ENCODE measurements at places on chromosomes 7 and 10.
A peak's percentile ranks its signal among the peaks of the same experiment; 100 is the strongest.

DNA sequence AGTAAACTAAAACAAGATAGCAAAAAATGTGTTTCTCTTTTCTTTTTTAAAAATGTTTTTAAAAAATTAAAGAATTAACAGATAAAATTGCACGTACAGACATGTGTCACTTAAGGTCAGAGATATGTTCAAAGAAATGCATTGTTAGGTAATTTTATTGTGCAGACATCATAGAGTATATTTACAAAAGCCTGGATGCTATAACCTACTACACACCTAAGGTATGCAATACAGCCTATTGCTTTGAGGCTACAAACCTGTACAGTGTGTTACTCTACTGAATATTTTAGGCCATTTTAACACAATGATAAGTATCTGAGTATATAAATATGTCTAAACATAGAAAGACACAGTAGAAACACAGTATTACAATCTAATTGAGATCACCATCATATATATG lies 253.1 kb downstream of the PRKG1 start:
- DNase-seq = no peak

- DNase-seq = peak; percentile 67
Observed at GRCh38 chr10:71213127-71213621, 804 bp downstream of the UNC5B start.

GRCh38 chr7:137835486-137836112 lies 11.2 kb downstream of the DGKI start:
- DNase-seq = no peak

DNA sequence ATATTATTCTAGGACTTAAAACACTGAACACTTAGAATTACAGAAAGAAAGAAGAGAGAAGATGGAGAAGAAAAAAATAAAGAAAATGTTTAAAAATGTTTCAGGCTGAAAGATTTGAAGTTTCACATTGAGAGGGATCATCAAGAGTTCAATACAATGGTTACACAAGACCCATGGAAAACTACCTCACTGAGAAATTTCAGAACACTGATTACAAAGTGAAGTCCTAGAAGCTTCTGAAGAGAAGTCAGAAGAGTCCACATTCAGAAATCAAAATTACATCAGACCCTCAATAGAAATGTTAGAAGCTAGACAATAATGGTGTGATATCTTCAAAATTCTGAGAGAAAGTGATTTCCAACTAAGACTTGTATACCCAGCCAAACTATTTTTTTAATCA lies 196.1 kb downstream of the MACC1 start:
- no peak for DNase-seq

- DNase-seq = no peak
Observed at GRCh38 chr7:16062269-16062668, 359.1 kb downstream of the CRPPA start.

DNA sequence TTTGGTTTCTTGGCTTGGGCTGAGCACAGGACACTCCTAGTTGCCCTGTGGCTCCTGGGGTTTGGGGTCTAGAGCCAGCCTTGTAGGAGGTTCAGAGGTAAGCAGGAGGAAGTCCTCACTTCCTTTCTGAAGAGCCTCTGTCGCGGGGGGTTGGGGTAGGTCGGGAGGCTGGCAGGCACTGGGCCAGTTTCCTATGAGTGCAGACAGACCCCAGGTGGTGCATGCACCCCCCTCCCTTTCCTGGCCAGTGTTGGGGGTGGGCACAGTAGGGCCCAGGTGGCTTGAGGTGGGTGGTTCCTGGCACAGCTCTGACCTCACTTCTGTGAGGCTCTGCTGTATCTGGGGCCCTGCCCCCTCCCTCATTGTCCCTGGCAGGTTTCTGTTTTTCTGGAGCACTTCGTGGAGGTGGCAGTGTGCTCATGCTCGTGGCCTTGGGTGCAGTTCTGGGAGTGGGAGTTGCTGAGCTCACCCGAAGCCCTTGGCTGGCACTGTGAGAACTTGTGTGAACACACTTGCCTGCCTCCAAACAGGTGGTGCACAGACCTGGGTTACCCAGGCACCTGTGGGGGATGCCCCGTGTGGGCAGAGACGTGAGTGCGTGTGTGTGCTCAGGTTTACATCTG lies 1.8 kb downstream of the PALD1 start:
- DNase-seq = no peak

GRCh38 chr10:84076047-84076388 lies 63.3 kb upstream of the GHITM start:
- DNase-seq = no peak

- DNase-seq = no peak
Observed at GRCh38 chr7:46811529-46811928, 770.4 kb downstream of the TNS3 start.

- no peak for DNase-seq
Observed at GRCh38 chr10:71125749-71126107, 86.6 kb upstream of the UNC5B start.

DNA sequence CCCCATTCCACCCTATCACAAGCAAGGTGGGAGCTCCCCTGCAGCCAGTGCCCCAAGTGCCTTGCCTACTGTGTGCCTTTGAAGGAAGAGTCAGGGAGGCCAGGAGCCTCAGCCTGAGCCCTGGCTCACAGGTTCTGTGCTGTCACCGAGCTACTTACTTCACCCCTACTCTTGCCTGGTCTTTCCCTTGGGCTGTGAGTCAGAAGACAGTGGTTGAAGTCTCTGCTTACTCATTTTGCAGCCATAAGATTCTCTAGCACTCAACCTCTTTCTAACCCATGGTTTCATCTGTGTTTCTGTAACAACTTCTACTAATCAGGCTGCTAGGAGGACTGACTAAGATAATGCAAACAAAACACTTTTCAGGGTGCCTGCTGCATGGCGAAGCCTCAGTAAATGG lies 114.5 kb downstream of the PLCE1 start:
- no peak for DNase-seq

- no peak for DNase-seq
Observed at GRCh38 chr7:40583667-40584444, 449.1 kb downstream of the SUGCT start.

DNA sequence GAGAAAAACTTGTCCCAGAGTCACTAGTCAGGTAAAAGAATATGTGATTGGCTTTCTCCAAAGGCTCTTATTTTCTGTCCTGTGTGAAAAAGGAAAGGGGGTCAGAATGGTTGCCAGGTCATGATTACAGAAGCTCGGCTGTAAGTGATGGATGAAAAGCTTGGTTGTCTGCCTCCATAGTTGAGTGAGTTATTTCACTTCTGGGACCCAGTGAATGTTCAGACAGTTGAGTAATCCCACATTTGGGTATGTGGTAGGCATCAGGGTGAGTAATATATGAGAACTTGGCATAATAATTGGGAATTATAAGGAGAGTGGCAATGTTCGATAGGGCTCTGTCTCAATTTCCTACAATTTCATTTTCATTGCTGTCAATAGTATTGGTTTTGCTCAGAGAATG lies 72.5 kb downstream of the BBS9 start:
- DNase-seq = no peak

DNA sequence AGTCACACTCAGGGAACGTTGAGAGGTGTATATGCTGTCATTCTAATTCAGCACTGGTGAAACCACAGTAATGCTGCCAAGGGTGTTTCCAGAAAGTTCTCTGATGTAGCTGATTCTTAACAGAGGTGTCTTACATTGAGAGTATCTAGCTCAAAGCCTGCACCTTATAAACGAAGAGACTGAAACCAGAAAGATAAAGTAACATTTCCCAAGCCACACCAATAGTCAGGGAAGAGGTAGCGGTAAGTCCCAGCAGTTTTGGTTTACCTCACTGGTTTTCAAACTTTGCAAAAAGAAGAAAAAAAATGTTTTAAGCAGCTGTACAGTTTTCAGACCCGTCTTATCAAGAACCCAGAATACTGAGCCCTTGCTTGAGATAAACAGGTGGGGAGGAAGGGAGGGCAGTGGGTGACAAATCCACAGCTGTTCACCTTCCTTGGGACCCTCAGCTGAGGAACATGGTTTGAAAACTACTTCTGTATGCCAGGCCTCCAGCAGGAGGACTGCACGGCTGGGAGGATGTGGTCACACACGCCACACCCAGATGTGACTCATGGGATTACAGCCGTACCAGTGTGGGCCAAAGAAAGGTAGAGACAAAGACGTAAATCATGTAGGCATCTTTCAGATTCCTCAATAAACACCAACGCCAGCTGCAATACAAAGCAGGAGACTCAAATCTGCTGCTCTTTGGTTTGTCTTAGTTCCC lies 63.9 kb upstream of the GSDME start:
- DNase-seq = peak; percentile 76

DNA sequence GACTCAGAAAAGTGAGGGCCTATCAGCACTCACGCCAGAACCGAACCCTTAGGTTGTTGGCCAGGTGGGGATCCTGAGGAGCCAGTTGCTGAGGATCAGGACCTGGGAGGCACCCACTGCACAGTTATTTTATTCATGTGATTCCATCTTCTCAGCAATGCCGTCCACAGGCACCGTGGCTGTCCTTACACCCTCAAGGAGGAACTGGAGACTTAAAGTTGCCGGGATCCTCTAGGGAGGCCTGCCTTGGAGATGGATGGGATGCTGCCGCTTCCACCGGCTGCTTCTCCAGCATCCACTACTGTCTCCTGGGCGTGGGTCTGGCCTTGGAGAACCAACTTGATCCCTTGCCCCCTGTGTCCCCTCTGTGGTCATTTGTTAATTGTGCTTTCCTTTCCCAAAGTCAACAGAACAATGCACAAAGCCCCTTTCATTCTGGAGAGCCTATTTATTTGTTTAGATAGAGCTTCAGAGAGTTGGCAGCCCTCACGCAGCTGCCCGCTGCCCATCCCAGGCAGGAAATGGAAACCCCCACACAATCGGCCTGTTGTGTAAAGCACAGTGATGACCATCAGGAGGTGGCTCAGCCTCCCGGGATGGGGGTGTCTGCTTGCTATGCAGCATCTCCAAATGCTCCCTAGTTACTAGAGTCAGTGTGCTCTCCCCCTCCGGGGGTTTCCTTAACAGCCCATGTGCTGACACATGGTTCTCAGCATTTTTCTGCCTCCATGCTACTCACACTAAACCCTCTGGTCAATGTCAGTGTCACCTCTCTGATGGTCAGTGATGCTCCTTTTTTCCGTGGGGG lies 52.9 kb upstream of the IGFBP3 start:
- DNase-seq = no peak

- DNase-seq = no peak
Observed at GRCh38 chr10:133186416-133187090, 26.5 kb downstream of the KNDC1 start.

GRCh38 chr10:4885162-4885561 lies 59.2 kb downstream of the AKR1E2 start:
- no peak for DNase-seq

- DNase-seq = no peak
Observed at GRCh38 chr7:47259682-47260081, 322.2 kb downstream of the TNS3 start.

DNA sequence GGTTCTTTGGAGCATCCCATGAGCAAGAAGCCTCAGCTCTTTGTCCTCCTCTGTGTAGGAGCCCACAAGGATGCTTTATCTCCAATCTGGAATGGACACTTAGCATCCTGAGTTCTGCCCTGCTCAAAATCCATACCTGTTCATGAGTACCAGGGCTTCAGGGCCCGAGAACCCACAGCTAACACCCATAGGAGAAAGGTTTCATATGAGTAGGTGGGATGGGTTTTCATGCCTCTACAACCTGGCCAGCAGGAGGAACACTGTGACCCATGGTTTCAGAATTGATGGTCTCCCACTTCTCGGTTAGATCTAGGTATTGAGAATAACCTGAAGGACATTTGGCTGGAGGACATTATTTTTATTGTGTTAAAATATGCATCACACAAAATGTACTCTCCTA lies 57.8 kb downstream of the TBXAS1 start:
- DNase-seq = no peak

GRCh38 chr10:70302292-70302691 lies 18.5 kb upstream of the NPFFR1 start:
- DNase-seq = no peak

GRCh38 chr10:5584895-5585516 lies 60.2 kb downstream of the CALML3 start:
- DNase-seq = no peak

DNA sequence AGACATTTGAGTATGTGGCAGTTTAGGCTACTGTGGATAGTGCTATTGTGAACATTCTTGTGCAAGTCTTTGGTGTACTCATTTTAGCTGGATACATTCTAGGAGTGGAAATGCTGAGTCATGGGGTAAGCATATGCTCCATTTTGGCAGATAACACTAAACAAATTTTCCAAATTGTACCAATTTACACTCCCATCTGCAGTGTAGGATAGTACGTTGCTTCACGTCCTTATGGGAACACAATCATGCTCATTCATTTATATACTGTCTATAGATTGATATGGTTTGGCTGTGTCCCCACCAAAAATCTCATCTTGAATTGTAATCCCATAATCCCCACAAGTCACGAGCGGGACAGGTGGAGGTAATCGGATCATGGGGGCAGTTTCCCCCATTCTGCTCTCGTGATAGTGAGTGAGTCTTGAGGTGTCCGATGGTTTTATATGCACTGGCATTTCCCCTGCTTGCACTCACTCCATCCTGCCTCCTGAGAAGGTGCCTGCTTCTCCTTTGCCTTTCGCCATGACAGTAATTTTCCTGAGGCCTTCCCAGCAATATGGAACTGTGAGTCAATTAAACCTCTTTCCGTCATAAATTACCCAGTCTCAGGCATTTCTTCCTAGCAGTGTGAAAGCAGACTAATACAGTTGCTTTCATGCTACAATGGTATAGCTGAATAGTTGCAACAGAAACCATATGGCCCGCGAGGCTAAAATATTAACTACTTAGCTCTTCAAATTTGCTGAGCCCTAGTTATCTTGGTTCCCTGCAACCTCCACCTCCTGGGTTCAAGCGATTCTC lies 25.6 kb downstream of the RNF216 start:
- DNase-seq = no peak

DNA sequence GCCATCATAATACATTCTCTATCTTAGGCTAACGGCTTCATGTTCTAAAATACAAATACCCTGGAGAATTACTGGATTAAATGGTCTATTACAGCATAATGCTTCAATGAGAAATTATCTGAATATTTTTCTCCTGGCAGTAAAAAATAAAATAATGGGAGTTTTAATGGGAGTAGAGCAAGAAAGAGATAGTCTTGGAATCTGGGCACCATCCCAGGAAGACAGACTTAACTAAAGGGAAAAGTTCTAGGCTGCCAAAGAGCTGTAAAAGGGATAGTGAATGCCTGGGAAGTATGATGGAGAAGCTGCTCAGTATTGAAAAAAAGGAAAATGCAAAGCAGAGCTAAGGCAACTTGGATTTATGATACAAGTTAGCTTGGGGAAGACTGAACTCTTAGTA lies 12.1 kb upstream of the SYPL1 start:
- no peak for DNase-seq

DNA sequence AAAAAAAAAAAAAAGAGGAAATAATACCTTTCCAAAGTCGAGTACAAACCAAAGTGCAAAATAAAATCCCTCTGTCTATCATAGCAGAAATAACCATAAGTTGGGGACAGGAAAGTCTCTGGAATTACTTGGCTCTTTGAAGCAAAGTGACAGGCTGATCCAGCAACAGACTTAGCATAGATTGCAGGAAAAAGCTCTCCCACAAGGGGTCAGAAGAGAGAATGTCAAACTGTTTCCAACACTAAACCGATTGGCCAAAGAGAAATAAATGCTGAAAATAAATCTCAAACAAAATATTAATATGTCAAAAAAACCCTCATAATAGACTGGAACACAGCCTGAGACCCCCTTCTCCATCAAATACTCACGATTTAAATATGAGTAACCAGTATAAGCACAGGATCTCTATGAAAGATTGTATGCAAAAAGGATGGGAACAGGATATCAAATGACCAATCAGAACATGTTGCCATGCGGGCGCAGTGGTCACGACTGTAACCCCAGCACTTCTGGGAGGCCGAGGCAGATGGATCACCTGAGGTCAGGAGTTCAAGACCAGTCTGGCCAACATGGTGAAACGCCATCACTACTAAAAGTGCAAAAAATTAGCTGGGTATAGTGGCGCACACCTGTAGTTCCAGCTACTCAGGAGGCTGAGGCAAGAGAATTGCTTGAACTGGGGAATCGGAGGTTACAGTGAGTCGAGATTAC lies 1000.7 kb upstream of the LRRN3 start:
- no peak for DNase-seq

Measured in right atrium auricular region (tissue), 2 donors.